Naive thymus-derived CD4-positive, alpha-beta T cell (primary cell): ENCODE measurements at places on chromosomes 11 and 22. TPM values are rescaled to one million over a fixed set of nuclear protein-coding genes. Genes with fewer than 3 reads are reported as not detected.

DNA sequence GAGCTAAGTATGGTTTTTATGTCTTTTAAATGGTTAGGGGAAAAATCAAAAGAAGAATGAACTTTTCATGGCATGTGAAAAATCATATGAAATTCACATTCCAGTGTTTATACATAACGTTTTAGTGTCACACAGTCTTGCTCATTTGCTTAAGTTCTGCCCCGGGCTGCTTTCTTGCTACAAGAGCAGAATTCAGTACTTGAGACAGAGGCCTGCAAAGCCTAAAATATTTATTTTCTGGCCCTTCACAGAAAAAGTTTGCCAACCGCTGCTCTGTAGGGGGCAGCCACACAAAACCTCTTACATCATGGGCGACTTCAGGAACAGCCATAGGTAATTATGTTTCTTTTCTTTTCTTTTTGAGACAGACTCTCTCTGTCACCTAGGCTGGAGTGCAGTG is 1.0 kb upstream of the ATG2A start:
- peaks cover 18% of the 10 kb centered on the region for H3K4me1 ChIP-seq
- no peak for DNase-seq
- H3K36me3 ChIP-seq = no peaks in the 10 kb centered on the region
- no peaks in the 10 kb centered on the region for H3K27me3 ChIP-seq
- H3K27ac ChIP-seq = peak overlapping the region; percentile 72
- peak overlapping the region; percentile 56 for H3K4me3 ChIP-seq

- H3K36me3 ChIP-seq = no peaks in the 10 kb centered on the region
- no peak for DNase-seq
- H3K27ac ChIP-seq = no peak overlapping the region
These were observed 24.0 kb upstream of the GNB1L start for GRCh38 chr22:19878461-19879245.

DNA sequence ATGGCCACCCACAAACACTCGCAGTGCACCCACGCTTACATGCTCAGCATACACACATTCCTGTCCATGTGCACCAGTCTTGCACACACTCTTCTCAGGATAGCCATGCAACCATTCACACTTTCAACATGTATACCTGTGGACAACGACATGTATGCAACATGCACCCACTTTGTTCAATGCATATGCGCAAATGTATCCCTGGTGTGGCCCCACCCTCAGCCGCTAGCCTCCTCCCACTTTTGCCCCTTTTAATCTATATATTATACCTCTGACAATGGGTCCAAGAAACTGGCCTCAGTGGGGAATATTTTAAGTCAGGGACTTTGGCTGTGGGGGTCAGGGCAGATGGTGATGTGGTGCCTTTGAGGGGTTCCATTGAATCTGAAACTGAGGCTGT is 963 bp downstream of the INSC start:
- H3K4me3 ChIP-seq = no peak overlapping the region
- no peaks in the 10 kb centered on the region for H3K4me1 ChIP-seq
- no peaks in the 10 kb centered on the region for H3K36me3 ChIP-seq

GRCh38 chr11:122113836-122114825 is 1.9 kb downstream of the BLID start:
- H3K4me3 ChIP-seq = no peak overlapping the region
- no peaks in the 10 kb centered on the region for H3K4me1 ChIP-seq
- no peaks in the 10 kb centered on the region for H3K36me3 ChIP-seq
- H3K27ac ChIP-seq = no peak overlapping the region

DNA sequence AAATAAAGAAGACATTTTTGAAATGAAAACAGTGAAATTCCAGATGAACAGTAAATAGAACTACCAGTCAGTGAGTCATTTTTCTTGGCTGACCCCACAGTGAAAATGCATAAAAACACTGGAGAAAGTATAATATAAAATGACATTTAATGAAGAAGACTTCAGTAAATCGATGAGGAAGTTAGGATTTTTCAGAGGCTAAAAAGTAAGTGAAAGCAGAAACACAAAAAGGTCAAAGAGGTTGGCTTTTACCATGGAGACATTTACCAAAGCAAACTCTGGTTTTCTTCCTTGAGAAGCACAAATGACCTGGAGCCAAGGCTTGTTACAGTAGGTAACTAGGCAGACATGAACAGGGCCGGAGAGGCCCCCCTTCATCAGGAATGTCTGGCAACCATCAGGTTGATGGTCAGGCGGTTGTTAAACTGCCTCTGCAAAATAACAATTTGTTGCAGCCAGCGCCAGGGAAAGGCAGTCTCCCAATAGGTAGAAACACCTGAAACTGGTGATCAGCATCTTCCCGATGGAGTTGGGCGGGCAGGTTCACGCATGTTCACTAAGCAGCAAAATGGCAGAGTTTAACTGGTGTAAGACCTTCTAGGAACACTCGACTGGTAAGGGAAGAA is 16.7 kb upstream of the TMEM123 start:
- no peaks in the 10 kb centered on the region for H3K27me3 ChIP-seq
- H3K36me3 ChIP-seq = no peaks in the 10 kb centered on the region
- H3K4me3 ChIP-seq = no peak overlapping the region
- H3K4me1 ChIP-seq = peaks cover 81% of the 10 kb centered on the region

DNA sequence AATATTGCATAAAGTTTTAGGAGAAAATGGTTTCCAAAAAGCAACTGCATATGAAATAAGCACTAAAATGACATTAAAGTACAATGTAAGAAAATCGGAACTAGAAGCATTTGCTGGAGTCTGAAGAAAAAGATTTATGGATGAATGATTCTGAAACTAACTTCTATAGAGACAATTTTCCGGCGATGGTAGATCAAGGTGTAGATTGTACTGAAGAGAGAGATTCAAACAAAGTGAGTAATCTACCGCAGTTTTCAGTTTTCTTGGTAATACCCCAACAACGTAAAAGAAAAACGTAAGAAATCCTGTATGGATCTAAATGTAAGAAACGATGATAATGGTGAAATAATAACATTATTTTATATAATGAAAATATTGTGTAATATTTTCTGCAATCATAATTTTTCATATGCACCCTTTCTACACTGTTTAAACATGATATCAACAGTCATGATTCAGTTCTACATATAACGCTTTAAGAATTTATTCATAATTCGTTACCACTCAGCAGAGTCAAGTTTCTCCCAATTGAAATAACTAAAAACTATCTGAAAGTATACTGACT is 1.8 kb upstream of the CDPF1 start:
- no peaks in the 10 kb centered on the region for H3K36me3 ChIP-seq
- DNase-seq = no peak
- H3K4me1 ChIP-seq = peaks cover 5% of the 10 kb centered on the region
- H3K27me3 ChIP-seq = no peaks in the 10 kb centered on the region

DNA sequence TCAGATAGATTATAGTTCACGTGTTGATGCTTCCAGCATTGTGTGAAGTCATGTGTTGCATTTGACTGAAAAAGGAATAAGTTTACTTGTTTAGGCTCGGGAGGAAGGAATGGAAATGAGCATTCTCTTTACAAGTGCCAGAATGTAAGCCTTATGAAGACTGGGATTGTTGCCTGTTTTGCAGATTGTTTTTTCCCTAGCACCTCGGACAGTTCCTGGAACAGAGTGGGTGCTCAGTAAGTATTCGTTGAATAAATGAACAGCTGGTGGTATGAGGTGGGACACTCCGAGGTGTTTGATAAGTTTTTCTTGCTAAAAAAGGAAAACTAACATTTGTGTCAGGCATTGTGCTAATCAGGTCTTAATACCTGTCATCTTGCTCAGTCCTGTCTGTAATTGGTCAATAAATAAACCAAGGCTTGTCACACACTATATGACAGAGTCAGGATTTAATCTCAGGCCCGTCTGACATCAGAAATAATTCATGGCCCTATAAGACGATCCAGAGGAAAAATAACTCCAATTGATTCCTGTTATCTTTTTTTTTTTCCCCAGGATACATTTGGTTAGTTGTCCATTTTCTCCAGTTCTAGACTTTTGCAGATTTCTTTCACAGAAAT is 304.7 kb downstream of the NELL1 start:
- no peaks in the 10 kb centered on the region for H3K4me1 ChIP-seq
- no peak overlapping the region for H3K27ac ChIP-seq

MOV10L1 gene
- total RNA-seq = not detected

CCDC116 gene
- 0.43 TPM for total RNA-seq

MPPED1 gene
- total RNA-seq = not detected

SPINDOC gene
- total RNA-seq = 42.2 and 42.7 TPM in 2 replicates

P2RY2 gene
- total RNA-seq = not detected

POU2F3 gene
- not detected for total RNA-seq

C11orf86 gene
- total RNA-seq = not detected

SLC39A13 gene
- total RNA-seq = 55.9 TPM
